Activated naive CD4-positive, alpha-beta T cell treated with anti-CD3 and anti-CD28 coated beads for 36 hours (primary cell): ENCODE measurements at places on chromosomes 11 and 22. TPM values are rescaled to one million over a fixed set of nuclear protein-coding genes. Genes with fewer than 3 reads are reported as not detected.
A peak's percentile ranks its signal among the peaks of the same experiment; 100 is the strongest.

GRCh38 chr11:45665206-45665932 lies at the start of gene CHST1:
Gene CHST1 (minus strand): TSS chr11:45665622. CDS start chr11:45650923, 14,699 bp downstream.
- peak within 1 kb of the TSS; percentile 60 for H3K4me3 ChIP-seq
- no peak for DNase-seq
- H3K36me3 ChIP-seq, result no peaks in the 10 kb centered on the region
- no peak within 1 kb of the TSS for H3K27ac ChIP-seq
- H3K27me3 ChIP-seq, result peaks cover 49% of the 10 kb centered on the region

- no peaks in the 10 kb centered on the region for H3K4me1 ChIP-seq
- H3K27ac ChIP-seq, result no peak overlapping the region
- H3K27me3 ChIP-seq, result no peaks in the 10 kb centered on the region
- H3K36me3 ChIP-seq, result no peaks in the 10 kb centered on the region
Observed at GRCh38 chr22:28005513-28005912, 86.5 kb upstream of the PITPNB start.

- no peaks in the 10 kb centered on the region for H3K27me3 ChIP-seq
- no peaks in the 10 kb centered on the region for H3K36me3 ChIP-seq
- H3K4me3 ChIP-seq, result no peak overlapping the region
- no peak for DNase-seq
- no peak overlapping the region for H3K27ac ChIP-seq
Observed at GRCh38 chr22:44305888-44306287, 6.9 kb downstream of the SHISAL1 start.

DNA sequence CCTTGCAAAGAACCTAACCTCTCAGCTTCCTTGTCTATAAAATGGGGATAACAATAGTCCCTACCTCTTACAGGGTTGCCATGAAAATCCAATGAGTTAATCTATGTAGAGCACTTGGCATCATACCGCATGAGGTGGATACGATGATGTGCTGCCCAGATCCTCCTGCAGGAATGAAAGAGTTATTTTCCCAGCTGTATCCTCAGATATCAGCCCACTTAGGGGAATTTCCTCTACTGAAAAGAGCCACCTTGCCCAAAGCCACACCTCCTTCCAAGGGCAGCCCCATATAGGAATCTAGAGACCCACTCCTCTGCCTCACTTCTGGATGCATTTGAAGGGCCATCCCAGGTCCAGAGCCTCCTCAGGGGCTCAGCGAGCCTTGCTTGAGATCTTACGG lies 128.4 kb downstream of the CCDC81 start:
- H3K4me3 ChIP-seq, result no peak overlapping the region
- no peak overlapping the region for H3K27ac ChIP-seq
- H3K36me3 ChIP-seq, result peaks cover 2% of the 10 kb centered on the region
- H3K27me3 ChIP-seq, result no peaks in the 10 kb centered on the region
- no peak for DNase-seq

- no peak overlapping the region for H3K27ac ChIP-seq
- H3K27me3 ChIP-seq, result no peaks in the 10 kb centered on the region
- H3K4me3 ChIP-seq, result no peak overlapping the region
Observed at GRCh38 chr11:73655686-73656085, 9.3 kb downstream of the PLEKHB1 start.

DNA sequence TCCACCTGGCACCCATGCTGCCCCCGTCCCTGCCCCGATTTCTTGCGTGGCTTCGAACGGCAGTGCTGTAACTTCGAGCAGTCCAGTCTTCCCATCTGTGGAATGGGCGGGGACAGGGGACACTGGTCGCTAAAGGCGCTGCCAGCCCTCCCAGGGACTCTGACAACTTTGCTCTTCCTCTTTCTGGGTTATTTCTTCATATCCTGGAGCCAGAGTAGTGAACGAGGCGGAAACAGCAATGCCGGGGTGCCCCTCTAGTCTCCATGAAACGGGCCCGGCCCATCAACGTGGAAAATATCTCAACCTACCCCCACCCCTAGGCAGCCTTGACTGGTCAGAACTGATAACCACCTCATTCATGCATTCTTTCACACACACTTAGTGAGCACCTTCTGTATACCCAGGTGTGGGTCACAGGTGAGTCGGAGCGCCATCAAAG lies 42.8 kb downstream of the TRIOBP start:
- no peaks in the 10 kb centered on the region for H3K27me3 ChIP-seq
- H3K4me3 ChIP-seq, result no peak overlapping the region
- H3K36me3 ChIP-seq, result no peaks in the 10 kb centered on the region
- peaks cover 5% of the 10 kb centered on the region for H3K4me1 ChIP-seq
- H3K27ac ChIP-seq, result no peak overlapping the region
- DNase-seq, result no peak

DNA sequence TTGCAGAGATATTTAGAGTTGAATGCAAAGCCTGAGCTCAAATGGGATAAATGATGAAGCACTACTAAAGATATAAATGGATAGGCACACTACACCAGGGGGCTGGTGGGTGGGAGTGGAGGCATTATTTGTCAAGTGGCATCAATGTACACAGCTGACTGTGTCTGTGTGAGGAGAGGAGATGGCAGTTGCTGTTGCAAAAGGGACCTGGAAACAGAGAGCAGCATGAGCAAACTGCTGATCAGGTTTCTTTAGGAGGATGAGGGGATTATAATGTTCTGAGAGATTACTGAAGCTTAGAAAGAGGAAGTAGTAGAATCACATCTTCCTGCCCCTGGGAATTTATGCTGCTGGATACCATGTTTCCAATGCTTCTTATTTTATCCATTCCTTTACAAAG lies 39.4 kb upstream of the LIN7C start:
- no peak for DNase-seq
- no peak overlapping the region for H3K27ac ChIP-seq
- no peaks in the 10 kb centered on the region for H3K4me1 ChIP-seq

DNA sequence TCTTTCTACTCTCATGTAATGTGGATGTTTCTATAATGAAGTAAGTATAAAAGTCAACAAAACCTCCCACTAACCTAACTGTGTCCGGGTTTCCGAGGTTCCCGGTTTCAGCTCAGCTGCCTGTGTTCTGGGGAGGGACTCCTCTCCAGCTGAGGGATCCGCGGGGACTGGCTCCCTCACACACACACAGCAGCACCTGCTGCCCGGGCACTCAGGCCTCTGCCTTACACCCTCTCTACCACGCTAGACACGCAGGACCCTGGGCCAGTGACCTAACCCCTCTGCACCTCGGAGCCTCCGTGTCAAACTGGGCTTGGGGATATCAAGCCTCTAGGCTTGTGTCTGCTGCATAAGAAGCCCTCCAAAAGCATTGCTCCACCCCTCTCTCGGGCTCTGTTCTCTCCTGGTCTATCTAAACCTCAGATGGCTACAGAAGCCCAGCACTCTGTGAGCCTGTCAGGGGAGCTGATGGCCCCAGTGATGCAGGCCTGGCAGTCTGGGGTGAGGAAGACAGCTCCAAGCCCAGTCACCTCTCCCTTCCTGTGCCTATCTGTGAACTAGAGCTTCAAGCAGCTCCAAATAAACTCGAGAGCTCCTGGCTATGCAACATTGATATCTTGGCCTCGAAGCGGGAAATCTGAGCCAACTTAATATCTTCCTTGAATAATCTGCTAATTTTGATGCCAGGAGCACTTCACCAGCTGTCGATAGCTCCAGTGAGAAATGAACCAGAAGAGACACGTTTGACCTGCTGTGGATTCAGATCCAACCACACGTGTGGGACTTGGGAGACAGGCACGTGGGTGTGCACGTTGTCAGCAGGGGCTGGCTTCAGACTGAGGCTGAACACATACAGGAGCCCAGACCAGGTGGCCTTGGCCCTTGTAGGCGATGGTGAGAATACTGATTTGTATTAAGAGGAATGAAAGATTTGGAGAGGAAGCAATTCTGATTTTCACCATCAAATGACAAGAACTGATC lies 232.7 kb upstream of the B3GAT1 start:
- no peaks in the 10 kb centered on the region for H3K36me3 ChIP-seq
- no peak overlapping the region for H3K27ac ChIP-seq
- H3K27me3 ChIP-seq, result no peaks in the 10 kb centered on the region
- no peaks in the 10 kb centered on the region for H3K4me1 ChIP-seq
- H3K4me3 ChIP-seq, result no peak overlapping the region

DNA sequence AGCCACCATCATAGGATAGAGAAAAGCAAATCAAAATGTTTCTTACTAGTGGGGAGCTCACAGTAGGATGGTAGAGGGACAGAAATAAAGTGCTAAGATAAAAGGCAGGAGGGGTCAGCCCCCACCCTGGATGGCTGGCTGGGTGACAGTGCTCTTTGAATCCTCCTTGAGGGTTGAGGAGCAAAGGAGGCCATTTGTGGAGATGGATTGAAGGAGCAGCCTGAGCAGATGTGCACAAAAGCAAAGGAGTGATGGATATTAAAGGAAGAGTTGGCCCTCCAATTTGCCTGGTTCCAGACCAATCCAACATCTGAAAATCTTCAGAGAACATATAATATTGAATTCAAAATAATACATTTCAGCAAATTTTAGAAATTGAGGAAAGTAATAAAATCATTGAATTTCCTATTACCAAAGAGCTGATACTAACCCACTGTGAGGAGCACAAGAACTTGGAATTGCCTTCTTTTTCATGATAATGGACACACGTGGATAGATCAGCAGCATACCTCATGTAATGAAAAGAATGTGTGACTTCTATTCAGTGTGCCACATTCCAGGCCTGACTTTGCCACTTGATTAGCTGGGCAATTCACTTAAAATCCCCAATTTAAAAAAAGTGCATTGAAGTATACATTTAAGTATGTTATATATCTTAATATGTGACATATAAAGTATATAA lies 287.0 kb downstream of the FAT3 start:
- no peak overlapping the region for H3K27ac ChIP-seq
- no peaks in the 10 kb centered on the region for H3K4me1 ChIP-seq
- H3K4me3 ChIP-seq, result no peak overlapping the region
- DNase-seq, result no peak
- no peaks in the 10 kb centered on the region for H3K36me3 ChIP-seq

DNA sequence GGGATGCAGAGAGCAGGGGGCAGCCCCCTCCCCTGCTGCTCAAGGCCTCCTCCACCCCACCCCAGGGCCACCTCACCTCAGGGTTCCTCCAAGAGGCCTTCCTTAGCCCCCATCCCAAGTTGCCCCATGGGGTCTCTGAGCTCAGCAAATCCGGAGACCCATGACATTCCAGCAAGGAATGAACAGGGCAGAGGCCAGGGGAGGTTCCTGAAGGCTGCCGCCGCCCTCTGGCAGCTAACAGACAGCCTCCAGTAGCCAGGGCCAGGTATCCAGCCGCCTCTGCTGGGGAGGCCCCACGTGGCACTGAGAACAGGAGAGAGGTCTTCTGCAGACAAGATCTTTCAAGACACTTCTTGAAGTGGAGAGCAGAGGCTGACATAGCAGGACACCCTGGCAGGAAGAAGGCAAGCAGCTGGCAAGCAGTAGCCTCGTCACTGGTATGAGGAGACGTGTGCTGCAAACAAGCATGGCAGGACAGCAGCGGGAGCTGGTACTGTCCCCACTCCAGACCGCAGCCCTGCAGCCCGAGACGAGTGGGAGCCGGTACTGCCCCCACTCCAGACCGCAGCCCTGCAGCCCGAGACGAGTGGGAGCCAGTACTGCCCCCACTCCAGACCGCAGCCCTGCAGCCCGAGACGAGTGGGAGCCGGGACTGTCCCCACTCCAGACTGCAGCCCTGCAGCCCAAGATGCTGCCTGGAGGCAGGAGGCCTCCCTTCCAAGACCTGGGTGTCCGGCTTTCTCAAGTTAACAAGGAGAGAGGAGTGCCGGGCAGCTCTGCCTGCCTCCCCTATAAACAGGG lies 190.6 kb downstream of the IGLL1 start:
- no peaks in the 10 kb centered on the region for H3K27me3 ChIP-seq
- H3K4me3 ChIP-seq, result no peak overlapping the region
- no peaks in the 10 kb centered on the region for H3K36me3 ChIP-seq
- H3K27ac ChIP-seq, result no peak overlapping the region
- H3K4me1 ChIP-seq, result no peaks in the 10 kb centered on the region
- no peak for DNase-seq

DNA sequence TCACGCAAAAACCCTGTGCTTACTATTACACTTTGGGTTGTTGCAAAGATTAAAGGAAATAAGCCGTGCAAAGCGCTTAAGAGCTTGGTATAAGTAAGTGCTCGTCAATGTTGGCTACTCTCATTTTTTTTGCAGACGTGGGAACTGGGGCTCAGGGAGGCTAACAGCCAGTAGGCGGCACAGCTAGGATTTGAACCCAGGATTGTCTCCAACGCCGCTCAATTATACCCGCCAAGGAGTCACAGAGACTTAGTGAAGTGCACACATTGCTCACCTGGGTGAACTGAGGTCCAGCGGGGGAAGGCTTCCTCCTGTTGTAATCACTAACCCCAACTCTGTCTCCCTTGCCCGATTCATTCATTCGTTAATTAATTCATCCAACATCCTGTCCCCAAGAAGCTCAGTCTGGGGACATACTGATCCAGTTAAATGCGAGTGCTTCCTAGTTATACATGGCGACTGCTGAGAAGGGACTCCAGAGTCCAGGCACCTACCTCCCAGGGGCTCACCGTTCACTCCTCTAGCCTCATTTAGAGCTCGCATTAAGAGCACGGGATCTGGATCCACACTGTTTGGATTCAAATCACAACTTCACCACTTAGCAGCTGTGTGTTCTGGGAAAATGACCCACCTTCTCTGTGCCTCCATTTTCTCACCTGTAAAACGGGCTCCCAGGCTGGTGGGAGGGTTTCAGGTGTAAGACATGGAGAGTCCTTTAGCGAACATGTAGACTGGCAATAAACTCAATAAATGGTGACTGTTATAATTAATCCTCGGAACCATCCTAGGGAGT lies 838 bp upstream of the MTFP1 start:
- H3K4me1 ChIP-seq, result peaks cover 48% of the 10 kb centered on the region
- peak; percentile 39 for DNase-seq
- peak overlapping the region; percentile 97 for H3K4me3 ChIP-seq
- peak overlapping the region; percentile 96 for H3K27ac ChIP-seq

DNA sequence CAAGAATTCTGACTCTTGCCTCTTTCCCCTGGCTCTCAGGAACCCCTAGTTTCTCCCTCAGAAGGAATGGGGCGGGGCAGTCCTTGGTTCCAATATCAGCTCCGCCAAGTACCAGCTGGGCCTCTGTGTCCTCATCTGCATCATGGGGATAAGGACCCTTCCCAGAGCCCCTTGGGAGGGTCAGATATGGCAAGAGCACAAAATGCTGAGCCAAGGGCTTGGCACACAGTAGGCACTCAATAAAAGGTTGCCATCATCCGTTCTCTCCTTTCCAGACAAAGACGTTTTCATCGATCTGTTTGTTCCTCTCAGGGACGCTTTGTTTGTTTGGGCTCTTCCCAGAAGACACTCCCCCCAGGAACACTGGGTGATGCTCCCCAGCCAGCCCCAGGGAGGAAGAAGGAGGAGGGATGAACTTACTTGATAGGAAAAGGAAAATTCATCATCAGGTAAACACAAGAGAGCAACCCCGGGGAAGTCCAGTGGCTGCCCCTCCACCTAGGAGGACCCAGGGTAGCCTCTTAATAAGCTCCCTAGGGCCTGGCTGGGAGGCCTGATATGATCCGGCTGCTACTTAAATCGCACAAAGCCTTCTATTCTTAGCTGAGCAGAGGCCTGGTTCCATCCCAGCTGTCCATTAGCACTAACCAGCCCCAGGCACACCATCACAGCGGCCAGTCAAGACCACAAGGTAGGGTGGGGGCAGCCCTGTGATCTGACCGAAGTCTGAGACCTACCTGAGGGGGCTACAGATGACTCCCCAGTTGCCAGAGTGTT lies 19.6 kb downstream of the GDPD5 start:
- H3K4me1 ChIP-seq, result peaks cover 18% of the 10 kb centered on the region
- no peaks in the 10 kb centered on the region for H3K36me3 ChIP-seq
- H3K4me3 ChIP-seq, result no peak overlapping the region
- no peak overlapping the region for H3K27ac ChIP-seq

The SLC5A1 gene
- not detected for total RNA-seq

The SLC22A9 gene
- not detected for total RNA-seq

The MLC1 gene
- 0.05 TPM for total RNA-seq

The MMP8 gene
- total RNA-seq, result not detected

The GRIK4 gene
- total RNA-seq, result not detected

The P2RX6 gene
- total RNA-seq, result not detected
